ENCODE measurements at places on chromosomes 11 and 22.

GRCh38 chr11:44377914-44378321 is 68.0 kb upstream of the ALX4 start:
- DNase-seq, result no peak

DNA sequence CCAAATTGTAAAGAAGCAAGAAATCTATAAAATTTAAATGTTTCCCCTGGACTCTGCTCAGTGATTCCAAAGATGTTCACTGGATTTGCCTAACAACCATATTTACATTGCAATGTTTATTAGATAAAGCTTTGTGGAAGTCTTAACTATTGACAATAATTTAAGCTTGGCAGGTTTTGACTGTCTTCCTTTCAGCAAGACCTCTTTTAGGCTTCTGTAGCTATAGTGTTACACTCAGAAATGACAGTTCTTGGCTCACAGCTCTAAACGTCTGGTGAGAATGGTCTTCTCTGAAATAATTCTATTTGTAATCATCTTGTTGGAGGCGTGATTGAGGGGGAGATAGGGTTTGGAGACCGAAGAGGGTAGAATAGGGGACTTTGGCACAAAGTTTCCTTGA is 44.8 kb upstream of the CRTAM start:
- no peak for DNase-seq

DNA sequence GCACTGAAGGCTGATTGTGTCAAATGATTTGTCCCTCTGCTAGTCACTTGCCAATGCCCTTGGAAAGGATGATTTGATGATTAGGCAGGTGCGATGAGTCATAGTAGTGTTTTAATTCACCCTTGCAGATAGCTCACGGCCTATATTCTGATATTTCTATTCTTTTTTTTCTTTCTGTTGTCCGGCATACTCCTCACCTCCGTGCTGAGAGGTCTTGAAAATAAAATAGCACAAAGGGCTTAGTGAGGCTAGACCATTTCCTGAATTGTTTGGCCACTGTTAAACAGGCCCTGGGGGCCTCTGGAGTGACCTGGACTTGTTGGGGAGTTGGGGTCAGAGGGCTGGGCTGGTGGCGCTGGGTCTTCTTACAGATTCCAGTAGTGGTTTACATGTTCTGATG is 99.8 kb downstream of the ZBTB16 start:
- DNase-seq, result no peak

DNA sequence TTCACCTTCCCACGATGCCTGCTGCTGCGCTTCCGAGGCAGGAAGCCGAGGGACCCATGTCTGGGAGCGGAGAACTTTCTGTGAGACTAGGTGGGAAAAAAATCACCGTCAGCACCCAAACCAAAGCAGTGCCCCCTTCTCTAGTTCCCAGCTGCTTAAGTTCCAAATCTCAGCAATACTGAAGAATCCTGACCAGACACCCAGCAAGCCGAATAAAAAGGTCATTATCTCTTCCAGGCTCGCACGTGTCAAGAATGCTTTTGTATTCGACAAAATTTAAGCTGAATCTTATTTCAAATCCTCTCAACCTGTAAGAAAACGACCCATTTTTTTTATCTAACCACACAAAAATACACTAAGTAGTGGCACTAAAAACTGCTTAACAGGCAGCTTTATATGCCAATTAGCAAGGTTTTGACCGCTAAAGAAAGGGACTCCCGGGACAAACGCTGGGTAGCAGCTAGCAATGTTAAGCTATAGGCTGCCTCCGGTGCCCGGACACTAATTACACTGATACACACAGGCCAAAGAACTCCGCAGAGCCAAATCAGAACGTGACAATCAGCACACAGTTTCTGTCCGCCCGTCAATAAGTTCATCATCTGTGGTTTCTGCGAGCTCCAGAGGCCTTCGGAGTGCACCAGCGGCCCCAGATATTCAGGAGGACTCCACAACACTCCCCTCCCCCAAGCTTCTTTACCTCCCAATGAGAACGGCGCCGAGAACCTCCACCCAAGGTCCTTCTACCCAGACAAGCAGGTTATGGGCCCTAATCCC is 728 bp downstream of the RPL3 start:
- no peak for DNase-seq

GRCh38 chr11:13289081-13289480 is 11.5 kb downstream of the BMAL1 start:
- DNase-seq, result no peak

- no peak for DNase-seq
Measured at GRCh38 chr11:133553885-133554740, 21.8 kb upstream of the OPCML start.

- DNase-seq, result no peak
Measured at GRCh38 chr22:46560696-46561295, 23.4 kb upstream of the CELSR1 start.

- no peak for DNase-seq
Measured at GRCh38 chr11:89235976-89236375, 58.3 kb downstream of the TYR start.

DNA sequence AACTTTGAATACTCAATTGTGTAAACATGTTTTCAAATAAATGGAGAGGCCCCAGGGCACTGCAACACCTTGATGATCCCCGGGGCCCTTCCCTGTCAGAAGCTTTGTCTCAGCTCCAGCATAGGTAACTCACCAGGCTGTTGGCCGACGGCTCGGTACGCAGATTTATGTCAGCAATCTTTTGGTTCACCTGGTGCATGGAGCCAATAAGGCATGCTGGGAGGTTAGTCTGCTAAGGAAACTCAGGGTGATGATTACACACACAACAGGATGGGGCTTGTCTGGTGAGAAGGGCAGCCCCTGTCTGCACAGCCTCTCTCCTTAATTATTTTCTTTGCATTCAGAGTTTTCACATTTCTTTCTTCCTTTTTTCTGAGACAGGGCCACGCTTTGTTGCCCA is 10.8 kb downstream of the FAM227A start:
- DNase-seq, result no peak

DNA sequence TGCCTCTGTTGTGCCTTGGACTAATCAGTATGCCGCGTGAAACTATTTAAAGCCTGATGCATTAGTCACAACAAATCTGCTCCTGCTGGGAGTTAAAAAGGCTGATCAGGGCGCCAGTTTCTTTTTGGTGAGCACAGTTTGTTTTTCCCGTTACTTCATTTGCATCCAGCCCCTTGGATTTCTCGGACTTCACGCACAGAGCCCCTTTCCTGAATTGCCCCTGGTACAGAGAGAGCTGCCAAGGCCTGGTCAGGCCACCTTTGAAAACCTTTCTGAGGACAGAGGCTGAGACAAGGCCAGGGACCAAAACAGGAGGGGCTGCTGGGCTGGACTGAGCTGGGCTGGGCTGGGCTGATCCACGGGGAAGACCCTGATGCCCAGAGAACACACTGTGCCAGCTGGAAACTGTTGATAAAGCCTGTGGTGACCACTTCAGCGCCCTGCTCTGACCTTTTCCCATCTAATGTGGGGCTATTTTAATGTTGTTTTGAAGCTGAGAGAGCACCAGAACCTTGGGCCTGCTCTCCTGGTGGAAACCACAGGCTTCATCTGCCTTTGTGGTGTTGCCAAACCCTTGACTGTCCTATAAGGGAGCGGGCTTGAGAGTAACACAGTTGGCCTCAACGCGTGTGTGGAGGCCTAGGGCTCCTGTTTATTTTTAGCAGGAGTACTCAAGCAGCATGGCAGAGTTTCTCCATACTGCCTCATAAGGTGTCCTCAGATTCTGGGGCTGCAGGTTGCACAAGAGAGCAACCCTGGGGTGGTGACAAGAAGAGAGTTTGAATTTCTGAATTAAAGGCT is 44.2 kb downstream of the NAV2 start:
- no peak for DNase-seq

GRCh38 chr11:113484223-113484622 is 9.0 kb upstream of the DRD2 start:
- DNase-seq, result no peak

DNA sequence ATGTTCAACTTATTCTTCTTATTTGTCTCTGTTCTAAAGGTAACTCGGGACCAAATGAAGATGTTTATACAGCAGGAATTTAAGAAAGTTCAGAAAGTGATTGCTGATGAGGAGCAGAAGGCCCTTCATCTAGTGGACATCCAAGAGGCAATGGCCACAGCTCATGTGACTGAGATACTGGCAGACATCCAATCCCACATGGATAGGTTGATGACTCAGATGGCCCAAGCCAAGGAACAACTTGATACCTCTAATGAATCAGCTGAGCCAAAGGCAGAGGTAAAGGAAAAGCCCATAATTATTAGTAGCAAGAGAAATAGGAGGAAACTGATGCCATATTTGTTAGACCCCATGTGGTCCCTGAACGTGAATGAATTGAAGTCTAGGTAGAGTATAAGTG is 63.3 kb downstream of the TRIM44 start:
- peak; percentile 26 for DNase-seq
